ENCODE measurements at places on chromosomes 1 and 21.

DNA sequence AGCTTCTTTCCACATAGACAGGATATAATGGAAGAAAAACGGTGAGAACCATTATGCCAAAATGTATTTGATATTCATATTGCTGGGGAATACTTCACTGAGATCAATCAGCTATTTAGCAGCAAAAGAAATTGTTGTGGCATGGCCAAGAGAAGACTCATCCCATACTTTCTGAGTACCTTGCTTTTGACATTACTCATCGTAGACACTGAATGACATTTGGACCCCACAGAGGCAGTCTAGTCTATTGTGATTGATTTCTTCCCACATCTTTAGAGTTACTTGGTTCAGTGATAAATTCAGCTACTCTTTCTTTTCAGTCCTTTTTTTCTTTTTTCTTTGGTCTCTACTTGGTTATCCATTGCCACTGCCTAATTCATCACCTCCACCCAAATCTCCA lies 22.1 kb downstream of the ATP1B1 start:
- no peak for DNase-seq

DNA sequence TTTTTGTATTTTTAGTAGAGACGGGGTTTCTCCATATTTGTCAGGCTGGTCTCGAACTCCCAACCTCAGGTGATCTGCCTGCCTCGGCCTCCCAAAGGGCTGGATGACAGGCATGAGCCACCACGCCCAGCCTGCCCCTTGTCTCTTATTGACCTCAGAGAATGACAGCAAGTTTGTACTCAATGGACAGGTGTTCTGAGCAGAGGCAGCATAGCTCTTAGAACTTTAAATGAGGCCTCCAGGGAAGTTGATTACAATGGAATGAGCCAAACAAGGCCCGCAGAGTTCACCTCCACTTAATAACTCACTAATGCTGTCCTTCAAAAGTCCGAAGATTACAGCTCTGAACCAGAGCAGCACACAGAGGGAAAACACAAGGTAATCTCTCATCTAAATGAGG lies 10.9 kb downstream of the TMPRSS2 start:
- DNase-seq = no peak

GRCh38 chr1:228938537-228938901 lies 203.2 kb downstream of the RHOU start:
- peak; percentile 86 for DNase-seq

DNA sequence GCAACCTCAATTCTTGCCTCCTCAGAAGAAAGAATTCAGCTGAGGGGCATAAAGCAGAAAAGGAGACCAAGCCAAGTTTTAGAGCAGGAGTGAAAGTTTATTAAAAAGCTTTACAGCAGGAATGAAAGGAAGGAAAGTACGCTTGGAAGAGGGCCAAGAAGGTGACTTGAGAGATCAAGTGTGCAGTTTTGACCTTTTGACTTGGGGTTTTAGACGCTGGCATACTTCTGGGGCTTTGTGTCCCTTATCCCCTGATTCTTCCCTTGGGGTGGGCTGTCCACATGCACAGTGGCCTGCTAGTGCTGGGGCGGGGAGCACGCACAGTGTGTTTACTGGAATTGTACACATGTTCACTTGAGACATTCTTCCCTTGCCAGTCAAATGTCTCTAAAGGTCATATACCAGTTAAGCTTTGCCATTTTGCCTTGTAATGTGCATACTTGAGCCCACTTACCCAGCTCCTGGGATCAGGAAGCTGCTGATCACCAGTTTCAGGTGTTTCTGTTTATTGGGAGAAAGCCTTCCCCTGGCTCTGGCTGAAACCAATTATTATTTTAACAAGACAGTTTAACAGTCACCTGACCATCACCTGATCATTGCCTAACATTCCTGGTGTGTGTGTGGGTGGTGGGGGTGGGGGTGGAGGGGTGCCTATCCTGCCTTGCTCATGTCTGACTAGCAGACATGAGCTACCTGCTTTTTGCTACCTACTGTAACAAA lies 36.2 kb downstream of the UTP25 start:
- DNase-seq = no peak

DNA sequence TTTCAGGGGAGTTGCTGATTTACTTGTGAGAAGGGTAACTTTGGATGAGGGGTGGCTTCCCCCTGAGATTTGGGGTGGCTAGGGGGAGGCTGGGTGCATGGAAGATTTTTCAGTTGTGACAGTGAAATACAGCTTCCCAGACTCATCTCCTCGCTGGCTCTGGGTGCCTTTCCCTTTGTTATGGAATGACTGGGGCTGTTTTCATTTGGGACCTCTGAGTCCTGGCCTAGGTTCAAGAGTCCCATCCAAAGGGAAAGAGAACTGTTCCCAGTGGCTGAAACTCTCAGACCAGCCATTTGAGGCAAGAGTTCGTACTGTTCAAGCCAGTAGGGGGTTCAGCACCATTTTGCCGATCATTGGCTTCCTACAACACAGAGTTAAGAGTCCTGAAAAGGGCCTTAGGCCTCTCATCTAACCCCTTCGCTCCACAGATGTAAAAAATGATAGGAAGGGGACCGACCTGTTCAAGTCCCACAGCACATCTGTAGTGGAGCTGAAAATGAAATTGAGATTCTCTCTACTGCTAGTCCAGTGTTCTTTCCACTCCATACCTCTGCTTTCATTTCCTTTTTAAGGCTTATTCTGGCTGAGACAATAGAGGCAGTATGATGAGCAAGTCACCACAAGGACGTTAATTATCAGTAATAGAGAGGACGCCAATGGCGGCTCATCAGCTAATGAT lies 958 bp downstream of the DDR2 start:
- DNase-seq = no peak

GRCh38 chr1:74586253-74586897 lies 74.0 kb upstream of the LRRC53 start:
- DNase-seq = no peak

GRCh38 chr21:40130476-40130875 lies 263.2 kb downstream of the PCP4 start:
- DNase-seq = no peak

GRCh38 chr1:8162168-8162567 lies 136.1 kb upstream of the ERRFI1 start:
- no peak for DNase-seq

GRCh38 chr21:41845310-41846032 lies 33.7 kb downstream of the PRDM15 start:
- no peak for DNase-seq

DNA sequence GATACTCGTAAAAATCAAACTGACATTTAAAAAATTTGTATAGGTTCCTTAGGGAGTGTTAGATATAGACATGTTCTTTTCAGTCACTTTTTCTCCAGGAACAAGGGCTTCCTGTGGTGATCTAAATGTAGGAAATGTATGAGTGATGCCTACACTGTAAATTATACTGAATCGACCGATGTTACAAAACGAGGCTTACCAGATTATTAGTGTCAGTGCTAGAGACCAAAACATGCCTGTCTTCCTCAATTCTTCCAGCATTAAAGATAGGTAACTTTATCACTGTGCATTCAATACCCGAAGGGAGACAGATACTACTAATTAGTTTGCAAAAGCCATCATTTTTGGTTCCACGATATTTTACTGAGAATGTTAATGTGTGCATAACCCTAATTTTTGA lies 86.1 kb downstream of the BRINP3 start:
- DNase-seq = no peak

DNA sequence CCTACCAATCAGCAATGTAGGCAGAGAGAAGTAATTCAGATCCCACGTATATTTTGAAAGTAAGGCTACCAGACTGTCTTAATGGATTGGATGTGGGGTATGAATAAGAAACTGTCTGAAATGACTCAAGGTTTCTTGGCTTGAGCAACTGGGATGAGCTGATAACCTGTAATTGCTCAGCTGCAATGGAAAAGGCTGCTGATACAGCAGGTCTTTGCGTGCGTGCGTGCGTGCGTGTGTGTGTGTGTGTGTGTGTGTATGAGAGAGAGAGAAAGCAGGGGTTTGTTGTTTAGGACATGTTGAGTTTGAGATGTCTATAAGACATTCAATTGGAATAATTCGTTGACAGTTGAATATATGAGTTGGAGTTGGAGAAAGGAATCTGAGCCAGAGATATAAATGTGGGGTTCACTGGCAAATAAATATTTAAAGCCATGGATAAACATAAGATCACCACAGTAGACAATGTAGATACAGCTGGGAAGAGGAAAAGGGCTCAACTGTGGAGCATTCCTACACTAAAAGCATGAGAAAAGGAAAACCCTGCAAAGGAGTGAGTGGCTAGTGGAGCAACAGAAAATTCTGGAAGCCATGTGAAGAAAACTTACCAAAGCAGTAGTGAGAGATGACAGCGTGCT lies 72.9 kb downstream of the UCHL5 start:
- DNase-seq = no peak

All from activated CD8-positive, alpha-beta T cell treated with anti-CD3 and anti-CD28 coated beads, Interleukin-2, amount 10 ng/mL, durations not matched to agents 7 days and 5 days (primary cell).